Activated CD4-positive, alpha-beta memory T cell treated with anti-CD3 and anti-CD28 coated beads, Interleukin-2, amount 10 ng/mL, durations not matched to agents 7 days and 5 days (primary cell): ENCODE measurements at places on chromosomes 5 and 9. TPM values are rescaled to one million over a fixed set of nuclear protein-coding genes. Genes with fewer than 3 reads are reported as not detected.
A peak's percentile ranks its signal among the peaks of the same experiment; 100 is the strongest.

- no peak for DNase-seq
Measured at GRCh38 chr5:178426326-178427130, 163.7 kb downstream of the COL23A1 start.

DNA sequence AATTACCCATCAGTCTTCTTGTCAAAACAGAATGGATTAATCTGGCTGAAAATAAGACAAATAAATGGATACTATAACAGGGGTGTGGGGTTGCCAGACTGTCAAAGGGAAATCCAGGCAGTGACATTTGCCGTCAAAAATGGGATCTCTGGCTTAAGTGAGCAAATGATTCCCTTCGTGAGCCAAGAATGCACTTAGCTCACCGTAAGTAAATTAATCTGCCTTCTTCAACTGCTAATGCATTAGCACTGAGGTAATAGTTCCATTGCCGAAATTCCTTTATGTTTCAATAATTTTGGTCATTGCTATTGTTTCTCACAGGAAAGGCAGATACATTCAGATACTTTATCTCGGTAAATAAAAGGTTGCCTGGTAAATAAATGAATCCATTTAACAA is 377.8 kb downstream of the KIAA0825 start:
- DNase-seq, result no peak

GRCh38 chr5:148853868-148854267 is 27.5 kb downstream of the ADRB2 start:
- DNase-seq, result no peak

- DNase-seq, result no peak
Measured at GRCh38 chr9:101443364-101443771, 7.8 kb upstream of the ALDOB start.

- DNase-seq, result no peak
Measured at GRCh38 chr9:97075289-97075985, 36.5 kb upstream of the CTSV start.

GRCh38 chr5:62340392-62340791 is 34.4 kb downstream of the KIF2A start:
- DNase-seq, result no peak

GRCh38 chr9:135559606-135560005 is 1.9 kb upstream of the PAEP start:
- no peak for DNase-seq

DNA sequence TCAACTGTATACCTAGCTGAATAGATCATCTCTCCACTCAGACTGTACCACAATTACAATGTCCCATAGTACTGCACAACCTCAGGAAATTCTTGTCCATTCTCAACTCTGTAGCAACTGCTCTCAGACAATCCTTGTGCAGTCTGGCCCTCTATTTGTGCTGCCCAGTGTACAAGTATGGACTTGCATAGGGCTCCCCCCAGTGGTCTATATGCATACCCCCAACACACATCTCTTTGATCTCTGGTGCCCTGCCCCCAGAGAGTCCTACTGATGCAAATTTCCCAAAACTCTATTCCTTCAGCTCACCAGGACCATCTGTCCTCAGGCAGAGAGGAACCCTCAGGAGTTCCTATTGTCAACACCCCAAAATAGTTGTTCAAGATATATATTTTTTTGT is 205.3 kb downstream of the SLCO4C1 start:
- DNase-seq, result no peak

DNA sequence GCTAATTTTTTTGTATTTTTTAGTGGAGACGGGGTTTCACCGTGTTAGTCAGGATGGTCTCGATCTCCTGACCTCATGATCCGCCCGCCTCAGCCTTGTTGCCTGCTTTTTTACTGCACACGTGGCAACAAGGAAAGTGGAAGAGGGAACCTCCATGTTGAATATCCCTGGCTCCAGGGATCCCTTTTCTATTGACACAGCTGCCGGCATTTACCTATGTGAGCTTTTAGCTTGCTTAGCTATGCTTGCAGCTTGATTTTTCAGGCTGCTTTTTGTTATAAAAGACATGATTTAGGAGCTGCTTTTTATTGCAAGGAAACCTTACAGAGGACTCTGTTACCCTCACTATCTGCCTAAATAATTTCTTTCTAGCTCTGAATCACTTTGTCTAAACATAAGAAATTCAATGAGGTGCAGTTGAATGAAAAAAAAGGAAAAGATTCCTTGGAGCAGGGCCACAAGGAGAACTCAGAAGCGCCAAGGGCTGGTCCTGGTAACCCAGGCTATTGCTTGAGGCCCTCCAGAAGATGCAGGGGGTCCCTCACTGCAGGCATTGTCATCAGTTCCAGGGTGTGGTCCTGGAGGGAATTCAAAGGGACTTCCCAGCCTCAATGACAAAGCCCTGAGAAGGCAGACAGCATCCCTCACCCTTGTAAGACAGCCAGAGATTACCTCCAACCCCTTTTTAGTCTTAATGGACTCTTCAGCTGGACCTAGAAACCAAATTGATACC is 89.9 kb downstream of the SYK start:
- DNase-seq, result no peak

DNA sequence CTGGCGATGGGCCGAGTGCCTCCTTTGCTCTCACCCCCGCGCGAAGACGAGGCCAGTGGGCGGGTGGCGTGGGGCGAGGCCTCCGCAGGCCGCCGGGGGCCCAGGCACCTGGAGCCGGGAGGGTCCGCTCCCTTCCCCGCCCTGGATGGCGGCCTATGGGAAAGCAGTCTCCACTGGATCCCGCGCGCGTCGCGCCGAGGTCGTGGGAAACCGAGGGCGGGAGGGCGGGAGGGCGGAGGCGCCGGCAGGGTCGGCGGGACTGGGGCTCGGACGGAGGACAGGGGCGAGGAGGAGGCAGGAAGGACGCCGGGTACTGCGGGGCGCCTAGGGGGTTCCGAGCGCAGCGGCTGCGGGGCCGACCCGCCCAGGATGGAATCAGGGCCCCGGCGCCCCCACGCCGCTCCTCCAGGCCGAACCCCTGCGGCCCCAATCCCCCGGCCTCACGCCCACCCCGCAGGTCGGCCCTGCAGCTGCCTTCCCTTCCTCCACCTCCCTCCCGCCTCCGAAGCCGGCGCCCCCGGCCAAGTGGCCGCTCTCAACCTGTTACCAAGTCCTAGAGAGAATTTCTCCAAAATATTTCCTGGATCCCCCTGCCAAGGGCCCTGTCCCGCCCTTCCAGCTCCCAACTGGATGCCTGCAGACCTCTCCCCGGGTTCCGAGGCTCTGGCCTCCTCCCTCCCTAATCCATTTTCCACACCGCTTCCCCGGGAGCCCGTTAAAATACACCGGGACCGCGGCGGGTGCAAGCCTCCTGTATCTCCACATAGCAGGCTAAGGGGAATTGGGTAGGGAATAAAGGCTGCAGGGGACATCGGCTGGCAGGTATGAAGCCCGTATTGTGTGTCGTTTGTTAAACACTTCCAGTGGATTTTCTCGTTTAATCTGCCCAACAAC is 146.3 kb downstream of the ERCC6L2 start:
- no peak for DNase-seq

DNA sequence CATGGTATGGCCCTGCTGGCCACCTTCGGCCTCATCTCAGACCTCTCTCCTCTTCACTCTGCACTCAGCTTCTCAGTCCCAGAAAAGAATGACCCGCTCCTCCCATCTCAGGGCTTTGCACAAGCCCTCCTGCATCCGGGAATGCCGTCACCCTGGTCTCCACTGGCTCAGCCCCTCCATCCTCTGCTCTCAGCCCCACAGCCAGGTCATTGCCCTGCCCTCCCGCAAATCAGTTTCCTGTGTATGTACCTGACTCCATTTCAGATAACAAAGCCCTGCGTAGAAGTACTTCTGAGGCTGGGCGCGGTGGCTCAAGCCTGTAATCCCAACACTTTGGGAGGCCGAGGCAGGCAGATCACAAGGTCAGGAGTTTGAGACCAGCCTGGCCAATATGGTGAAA is 28.9 kb upstream of the EEIG1 start:
- no peak for DNase-seq

DNA sequence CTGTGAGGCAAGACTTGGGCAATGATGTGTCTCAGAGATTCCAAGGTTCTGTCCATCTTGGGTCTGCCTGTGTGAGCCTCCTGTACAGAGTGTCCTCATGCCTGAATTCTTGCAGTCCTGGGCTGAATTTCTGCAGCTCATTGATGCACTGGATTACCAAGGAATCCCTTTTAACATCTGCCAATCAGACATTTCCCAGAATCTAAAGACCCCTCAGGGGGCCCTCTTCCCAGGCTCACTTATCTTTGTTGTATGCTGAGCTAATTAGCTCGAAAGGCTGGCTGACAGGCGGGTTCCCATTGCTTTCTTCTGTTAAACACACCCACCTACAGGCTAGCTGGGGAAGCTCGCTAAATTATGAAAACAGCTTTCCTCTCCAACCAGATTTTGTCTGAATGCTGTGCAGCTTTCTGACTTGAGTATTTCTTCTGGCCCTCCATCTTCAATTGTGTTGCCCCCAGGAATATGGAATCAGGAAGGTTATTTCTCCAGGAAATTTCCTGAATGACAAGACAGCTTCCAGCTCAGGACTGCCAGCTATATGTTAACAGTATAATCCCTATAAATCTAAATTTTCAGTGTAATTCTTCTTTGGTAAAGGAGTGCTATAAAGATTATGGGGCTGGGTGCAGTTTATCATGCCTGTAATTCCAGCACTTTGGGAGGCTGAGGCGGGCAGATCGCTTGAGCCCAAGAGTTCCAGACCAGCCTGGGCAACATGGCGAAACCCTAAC is at the start of gene LIX1:
Gene LIX1 (minus strand): TSS at position 91 of the 734 bp plus-strand sequence. CDS start 35 bp downstream, at position 56.
- peak; percentile 37 for DNase-seq

DNA sequence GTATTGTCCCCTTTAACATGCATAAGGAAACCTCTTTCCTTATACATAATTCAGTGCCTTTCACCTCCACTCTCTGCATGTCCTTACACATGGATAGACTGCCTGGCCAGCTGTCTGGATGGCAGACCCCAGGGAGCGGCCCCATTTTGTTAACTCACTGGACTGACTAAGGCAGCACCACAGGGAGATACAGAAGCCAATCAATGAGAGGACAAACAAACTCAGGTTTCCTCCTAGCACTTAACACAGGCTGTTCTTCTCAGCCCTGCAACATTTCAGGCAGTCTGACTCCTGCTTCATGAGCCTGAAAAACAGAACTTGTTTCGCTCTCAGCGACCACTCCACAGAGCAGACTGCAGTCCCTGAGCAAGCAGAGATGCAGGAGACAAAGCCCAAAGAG is 135.4 kb upstream of the RASEF start:
- DNase-seq, result no peak

DNA sequence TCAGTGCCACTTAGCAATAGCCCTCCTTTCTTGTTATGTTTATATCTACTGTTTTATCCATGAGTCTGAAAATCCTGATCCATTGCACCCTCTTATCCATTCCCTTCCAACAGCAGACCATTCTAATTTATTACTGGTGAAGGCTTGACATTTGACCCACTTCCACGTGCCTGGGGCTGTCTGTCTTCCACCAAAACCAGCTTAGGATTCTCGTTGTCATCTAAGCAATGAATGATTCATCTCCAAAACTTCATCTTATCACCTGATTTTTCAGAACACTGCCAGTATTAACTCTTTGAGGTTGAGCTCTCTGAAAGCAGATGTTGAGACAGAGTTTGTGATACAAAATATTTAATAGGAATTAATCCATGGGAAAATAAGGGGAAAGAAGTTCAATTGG is 277.8 kb upstream of the FBXL7 start:
- DNase-seq, result no peak

DNA sequence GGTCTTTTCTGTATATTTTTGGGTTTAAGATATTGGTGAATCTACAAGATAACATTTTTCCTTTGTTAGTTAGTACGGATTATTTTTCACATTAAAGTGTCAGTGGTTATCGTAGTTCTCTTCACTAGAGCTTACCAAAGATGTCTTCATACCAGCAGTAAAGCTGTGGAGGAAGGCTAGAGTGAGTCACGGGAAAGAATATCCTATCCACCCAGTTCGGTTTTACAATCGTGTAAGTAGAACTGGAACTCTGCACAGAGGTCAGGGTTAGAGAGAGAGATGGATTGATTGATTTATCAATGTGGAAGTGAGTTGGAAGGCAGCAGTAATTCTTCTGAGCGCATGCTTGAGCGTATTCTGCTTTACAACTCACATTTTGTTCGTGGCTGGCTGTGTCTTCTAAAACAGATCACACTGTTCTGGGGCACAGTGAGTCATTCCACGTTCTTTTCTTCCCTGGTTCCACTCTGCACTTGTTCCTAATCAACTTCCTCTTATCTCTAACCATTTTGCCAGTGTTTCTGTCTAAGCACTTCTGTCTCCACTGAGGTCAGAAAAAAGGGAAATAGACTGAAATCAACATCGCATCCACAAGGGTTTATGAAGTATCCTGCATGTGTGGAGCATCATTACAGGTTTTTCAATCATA is 86.5 kb upstream of the ARRDC3 start:
- DNase-seq, result no peak

GRCh38 chr9:112015736-112016135 is 119.1 kb downstream of the UGCG start:
- no peak for DNase-seq

DNA sequence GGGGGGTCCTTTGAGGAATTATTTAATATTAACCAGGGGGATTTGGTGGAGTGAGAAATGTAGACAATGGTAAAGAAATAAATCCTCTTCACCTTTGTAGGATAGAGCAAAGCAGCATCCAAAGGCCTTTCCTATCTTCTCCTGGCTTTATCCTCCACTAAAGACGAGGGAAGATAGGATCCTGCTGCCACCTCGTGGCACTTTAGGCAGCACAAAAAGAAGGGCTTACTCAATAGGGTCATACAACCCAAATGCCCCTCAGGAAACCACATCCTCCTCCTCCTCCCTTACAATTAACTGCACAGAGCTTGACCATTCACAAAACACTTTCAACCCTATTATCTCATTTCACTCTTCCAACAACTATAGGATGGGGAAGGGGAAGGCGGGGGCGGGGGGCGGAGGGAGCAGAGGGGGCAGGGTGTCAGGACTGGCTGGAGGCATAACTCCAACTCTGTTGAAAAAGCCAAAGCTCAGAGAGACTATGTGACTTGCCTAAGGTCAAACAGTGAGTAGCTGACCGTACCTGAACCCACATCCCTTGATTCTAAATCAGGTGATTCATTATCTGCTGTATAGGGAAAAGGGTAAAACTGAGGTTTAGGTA is 45.4 kb upstream of the MYOT start:
- no peak for DNase-seq

TRIM36 gene
- not detected for total RNA-seq

FOXD4L3 gene
- total RNA-seq, result not detected
